ENCODE measurements at places on chromosomes 11 and 22.

DNA sequence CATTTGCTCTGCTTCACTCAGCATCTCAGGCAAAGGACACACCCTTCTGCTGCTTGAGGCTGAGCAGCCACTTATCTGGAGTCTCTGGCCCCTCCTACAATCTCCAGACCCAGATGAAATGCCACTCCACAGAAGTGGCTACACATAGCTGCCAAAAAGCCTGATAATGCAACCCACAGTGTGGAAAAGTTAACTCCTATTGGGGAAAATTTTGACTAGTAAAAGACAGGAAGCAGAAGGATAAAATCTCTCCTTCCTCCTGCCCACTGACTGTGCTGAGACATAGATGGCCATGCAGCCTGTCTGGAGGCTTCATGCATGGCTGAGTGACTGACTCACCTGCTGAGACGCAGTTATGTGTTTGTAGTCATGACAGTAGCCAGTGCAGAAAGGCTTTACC is 92.3 kb upstream of the TEAD1 start:
- peak; percentile 97 for ATAC-seq

- no peak for ATAC-seq
Measured at GRCh38 chr22:35519306-35520000, 21.2 kb upstream of the RASD2 start.

- ATAC-seq, result peak; percentile 76
Measured at GRCh38 chr22:22720201-22720723, 75.8 kb downstream of the GGTLC2 start.

- ATAC-seq, result no peak
Measured at GRCh38 chr22:19634226-19634975, 79.9 kb upstream of the SEPTIN5 start.

GRCh38 chr11:87397011-87397865 is 359.5 kb downstream of the TMEM135 start:
- no peak for ATAC-seq

DNA sequence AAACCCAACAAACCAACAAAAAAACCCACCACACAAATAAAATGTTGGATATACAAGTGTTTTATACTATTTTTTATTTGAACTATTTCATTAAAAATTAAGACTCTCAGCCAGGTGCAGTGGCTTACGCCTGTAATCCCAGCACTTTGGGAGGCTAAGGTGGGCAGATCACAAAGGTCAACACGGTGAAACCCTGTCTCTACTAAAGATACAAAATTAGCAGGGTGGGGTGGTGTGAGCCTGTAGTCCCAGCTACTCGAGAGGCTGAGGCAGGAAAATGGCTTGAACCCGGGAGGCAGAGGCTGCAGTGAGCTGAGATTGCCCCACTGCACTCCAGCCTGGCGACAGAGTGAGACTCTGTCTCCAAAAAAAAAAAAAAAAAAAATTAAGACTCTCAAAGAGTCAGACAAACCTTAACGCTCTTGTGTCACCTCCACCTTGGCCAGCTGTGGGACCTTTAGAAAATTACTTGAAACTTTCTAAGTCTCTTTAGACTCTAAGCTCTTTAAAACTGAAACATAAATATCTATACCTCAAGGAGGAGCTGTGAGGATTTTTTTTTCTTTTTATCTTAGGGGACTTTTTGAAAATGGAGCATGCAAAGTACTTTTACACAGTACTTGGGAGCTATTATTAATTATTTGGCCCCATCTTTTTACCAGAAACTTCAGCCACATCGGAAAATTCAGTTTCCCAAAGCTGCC is 68.4 kb upstream of the CLNS1A start:
- no peak for ATAC-seq

DNA sequence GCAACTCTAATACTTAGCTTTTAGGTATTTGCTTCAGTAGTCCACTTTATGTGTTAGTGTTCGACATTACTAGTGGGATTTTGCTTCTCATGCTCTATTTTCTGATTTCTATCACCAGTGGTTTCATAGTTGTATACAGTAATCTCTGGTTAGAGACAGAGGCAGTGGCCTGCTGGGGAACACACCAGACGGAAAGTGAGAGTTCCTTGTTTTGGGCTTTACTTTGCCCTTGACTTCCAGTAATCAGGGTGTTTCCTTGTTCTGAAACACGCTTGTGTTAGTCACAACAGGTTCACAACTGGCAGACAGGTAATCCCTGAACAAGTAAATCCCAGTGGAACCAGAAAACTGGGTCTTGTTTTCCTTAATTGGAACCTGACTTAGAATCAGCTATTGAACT is 56.0 kb downstream of the PACS1 start:
- ATAC-seq, result no peak

- ATAC-seq, result no peak
Measured at GRCh38 chr11:45647786-45648185, 17.6 kb downstream of the CHST1 start.

- no peak for ATAC-seq
Measured at GRCh38 chr11:109798521-109798920, 294.7 kb upstream of the ZC3H12C start.

GRCh38 chr11:47514825-47515647 is 37.9 kb downstream of the CELF1 start:
- peak; percentile 87 for ATAC-seq

DNA sequence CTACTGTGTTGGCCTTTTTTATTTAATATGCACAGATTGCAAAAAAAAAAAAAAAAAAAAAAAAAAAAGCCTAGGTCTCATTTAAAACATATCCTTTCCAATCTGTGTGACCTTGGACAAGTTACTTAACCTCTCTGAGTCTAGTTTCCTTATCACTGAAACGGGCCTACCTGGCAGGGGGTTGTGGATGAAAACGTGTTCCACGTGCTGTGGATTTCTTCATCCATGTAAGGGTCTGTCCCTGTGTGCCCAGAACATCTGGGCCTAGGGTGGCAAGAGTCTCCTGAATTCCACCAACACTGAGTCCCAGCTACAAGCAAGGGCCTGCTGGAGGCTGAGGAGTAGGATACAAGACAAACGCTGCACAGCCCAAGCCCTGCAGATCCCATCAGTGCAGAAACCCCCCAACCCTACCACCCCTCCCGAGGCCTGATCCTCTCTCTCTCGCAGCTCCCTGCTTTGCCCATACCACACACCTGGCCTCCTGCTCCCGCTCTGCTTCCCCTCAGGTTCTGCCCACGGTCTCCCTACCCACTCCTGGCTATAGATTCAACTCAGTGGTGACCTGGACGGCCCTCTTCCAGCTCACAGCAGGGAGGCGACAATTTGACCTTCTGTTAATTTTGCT is 4.7 kb upstream of the GNAZ start:
- no peak for ATAC-seq

DNA sequence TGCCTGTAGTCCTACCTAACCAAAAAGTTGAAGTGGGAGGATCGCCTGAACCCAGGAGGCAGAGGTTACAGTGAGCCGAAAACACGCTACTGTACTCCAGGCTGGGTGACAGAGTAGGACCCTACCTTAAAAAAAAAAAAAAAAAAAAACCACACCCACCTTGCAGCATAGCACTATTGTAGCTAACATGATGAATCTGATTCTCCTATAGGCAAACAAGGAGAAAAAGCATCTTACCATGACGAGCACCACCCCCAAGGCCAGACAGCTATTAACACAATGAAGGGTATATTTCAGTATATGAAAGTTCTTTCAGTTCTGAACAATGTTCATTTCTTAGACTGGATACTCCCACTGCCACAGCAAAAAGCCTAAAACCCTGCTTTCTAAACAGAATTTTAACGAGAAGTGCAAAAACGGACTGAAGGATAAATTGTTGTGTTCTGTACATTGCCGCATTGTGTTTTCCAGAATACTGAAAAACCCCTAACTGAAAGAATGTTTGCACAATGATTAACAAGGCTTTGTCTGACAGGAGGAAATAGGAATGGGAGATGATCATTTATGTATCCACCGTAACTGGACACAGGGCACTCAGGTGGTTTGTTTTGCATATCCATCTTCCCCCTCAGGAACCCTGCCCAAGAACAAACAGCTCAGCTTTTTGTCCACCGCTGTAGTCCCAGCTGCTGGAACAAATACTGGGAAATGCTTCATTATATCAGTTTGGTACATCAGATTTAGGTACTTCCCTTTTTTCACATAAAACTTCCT is 8.9 kb downstream of the PISD start:
- ATAC-seq, result no peak

DNA sequence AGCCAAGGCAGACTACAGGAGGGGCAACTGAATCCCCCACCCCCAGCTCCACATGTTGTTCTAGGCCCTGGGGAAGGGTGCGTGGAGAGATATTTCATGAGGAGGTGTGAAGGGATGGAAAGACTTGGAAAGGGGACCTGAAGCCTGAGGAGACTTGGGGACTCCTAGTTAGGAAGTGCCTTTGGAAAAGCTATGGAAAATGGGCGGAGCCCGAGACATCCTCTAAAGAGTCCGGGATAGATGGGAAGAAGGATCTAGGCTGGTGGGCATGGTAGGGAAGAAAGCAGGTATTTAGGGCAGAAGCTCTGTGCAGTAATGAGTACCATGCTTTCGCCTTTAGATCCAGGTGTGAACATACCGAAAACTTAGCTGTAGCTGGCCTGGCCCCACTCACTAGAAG is 15.0 kb upstream of the CYP2R1 start:
- ATAC-seq, result no peak

DNA sequence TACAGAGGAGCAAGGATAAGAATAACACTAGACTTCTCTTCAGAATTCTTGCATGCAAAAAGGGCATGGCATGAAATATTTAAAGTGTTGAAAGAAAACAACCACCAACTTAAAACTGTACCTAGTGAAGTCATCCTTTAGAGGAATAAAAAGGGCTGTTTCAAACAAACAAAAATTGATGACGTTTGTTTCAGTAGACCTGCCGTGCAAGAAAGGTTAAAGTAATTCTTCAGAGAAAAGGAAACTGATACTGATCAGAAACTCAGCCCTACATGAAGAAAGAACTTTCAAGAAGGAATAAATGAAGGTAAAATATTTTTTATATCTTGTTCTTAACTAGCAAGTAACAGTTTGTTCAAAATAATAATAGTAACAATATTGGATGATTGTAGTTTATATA is 27.5 kb downstream of the MRGPRX2 start:
- no peak for ATAC-seq

DNA sequence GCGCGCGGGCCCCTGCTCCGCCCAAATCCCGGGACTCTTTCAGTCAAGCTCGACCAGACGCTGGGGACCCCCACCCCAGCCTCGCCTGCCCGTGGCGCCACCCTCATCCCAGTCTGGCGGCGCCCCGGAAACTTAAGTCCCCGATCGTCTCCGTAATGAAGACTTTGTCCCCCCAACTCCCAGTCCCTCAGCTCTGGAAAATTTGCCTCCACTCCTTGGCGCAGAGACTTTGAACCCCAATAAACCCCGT is 348 bp downstream of the PLCB3 start:
- ATAC-seq, result no peak

DNA sequence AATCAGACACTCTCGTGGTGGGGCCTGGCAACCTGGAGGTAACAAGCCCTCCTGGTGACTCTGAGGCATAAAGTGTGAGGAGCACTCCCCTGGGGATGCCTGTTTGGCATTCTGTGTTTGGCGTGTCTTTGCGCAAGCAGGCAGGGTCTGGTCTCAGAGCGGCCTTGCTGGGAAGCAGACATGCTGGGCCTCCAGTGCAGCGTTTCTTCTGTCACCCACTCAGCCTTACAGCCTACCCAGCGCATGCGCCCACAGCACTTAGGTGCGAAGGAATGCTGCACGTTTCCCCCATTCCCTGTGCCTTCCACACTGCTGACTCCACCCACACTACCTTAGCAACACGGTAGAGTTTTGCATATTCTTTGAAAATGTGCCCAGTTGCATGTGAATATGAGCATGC is 7.4 kb upstream of the CXCR5 start:
- ATAC-seq, result no peak

DNA sequence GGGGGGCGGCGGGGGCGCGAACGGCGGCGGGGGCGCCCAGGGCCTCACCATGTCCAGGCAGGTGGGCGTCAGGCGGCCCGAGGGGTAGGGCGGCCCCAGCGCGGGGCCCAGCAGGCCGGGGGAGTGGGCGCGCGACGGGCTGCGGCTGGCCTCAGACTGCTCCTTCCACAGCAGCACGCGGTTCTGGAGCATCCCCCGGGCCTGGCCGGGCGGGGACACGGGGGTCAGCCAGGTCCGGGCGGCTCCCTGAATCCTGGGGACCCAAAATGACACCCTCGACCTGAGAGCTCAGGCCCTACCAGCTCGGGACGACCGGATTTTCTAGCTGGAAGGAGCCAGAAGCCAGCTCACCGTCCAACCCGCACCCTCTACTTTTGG is 5.5 kb upstream of the SLC16A8 start:
- ATAC-seq, result no peak

GRCh38 chr22:20094197-20094807 is 14.3 kb downstream of the DGCR8 start:
- ATAC-seq, result no peak

DNA sequence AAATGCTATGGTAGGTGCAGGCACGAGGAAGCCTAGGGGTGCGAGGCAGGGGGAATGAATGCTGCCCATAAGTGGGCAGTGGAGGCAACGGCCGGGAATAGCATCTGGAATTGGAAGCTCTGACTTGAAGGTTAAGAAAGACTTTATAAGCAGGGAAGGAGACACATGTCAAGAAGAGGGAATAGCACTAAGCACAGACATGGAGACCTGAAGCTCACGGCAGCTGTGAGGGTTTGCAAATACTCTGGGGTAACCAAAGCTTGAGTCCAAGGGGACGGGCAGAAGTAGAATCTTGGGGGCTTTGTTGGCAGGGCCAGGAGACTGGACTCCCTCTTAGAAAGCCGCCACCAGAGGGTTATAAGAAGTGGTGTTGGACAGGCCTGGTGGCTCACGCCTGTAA is 112.6 kb downstream of the CEP164 start:
- ATAC-seq, result no peak

DNA sequence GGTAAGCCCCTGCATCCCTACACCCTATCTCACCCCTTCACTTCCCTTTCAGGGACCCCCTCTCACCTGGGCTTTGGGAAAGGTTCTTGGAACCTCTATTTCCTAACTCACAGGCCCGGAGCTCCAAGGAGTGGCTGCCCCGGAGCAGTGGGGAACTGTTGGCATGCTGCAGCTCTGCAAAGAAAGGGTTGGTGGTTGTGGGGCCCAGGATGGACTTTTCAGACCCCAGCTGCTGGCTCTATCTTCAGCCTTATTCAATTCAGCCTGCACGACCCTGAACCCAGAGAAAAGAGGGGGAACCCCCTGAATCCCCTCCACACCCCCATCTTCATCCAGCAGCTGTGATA is 10.0 kb downstream of the ROBO4 start:
- ATAC-seq, result no peak

GRCh38 chr22:46320716-46321386 is 14.7 kb upstream of the TRMU start:
- ATAC-seq, result no peak

GRCh38 chr22:39383841-39384625 is 15.5 kb upstream of the TAB1 start:
- no peak for ATAC-seq

DNA sequence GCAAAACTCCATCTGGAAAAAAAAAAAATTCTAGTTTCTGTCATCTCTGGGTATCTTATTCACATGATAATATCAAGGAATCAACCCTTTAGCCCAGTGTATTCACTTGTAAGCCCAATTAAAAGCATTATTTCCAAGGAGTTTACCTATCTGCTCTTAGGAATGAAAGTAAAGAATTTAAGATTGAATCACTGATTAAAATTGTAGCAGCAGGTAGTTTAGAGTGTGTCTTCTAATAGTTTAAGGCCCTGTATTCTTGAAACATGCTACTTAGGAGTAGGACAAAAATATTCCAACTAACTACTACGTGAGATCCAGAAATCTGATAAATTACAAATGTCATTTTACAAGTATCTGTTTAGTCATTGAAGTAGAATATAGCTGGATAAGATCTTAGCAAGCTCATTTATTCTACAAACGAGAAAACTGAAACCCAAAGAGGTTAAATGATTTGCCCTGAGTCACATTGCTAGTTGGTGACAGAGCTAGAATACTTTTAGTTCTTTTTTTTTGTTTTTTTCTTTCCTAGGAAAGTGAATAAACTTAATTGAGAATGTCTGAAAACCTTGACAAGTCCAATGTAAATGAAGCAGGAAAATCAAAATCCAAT is 4.0 kb downstream of the TCP11L1 start:
- ATAC-seq, result no peak
